Pancreas (tissue), 10 donors: ENCODE measurements at places on chromosomes 7 and 10. TPM values are rescaled to one million over a fixed set of nuclear protein-coding genes. Genes with fewer than 3 reads are reported as not detected.

AKR1D1 gene
- 0.02 TPM for polyA plus RNA-seq

MOGAT3 gene
- not detected for polyA plus RNA-seq

ECD gene
- 9.5 TPM for polyA plus RNA-seq

IQUB gene
- polyA plus RNA-seq = 0.15 TPM

TRPV6 gene
- polyA plus RNA-seq = 239 TPM

PDE6C gene
- polyA plus RNA-seq = not detected

METTL2B gene
- polyA plus RNA-seq = 6.2 TPM

- no peak for DNase-seq
These were observed 67.4 kb downstream of the NOD1 start for GRCh38 chr7:30411173-30411572.

DNA sequence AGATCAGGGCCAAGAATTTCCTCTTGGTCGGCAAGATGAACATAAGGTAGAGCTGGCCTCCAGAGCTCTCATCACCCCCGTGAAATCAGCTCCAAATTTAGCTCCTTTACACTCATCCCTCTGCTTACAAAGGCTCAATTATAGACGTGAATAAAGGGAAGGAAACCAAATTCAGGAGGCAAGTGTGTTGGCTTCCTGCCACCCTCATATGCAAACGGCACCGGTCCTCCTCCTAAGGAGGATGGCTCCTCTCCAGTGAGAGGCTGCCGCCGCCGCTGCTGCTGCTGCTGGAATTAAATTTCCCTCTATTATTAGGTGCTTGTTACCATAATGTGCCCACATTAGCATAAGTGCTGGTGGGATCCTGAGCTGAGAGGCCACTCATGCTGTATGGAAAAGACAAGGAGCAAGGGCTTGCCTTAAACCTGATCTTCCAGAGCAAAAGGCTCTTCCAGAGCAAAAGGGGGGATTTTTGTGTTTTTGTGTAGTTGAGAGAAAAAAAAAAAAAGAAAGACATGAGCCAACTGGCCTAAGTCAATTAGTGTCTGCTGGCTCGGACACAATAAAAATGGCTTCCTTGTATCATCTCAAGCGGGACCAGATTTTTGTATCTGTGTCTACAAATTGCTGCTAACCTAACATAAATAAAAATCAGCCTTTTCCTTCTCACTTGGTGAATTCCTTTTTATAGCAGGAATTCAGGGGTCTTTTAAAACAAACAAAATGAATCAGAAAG, 68.4 kb downstream of the CDHR3 start:
- no peak for DNase-seq

DNA sequence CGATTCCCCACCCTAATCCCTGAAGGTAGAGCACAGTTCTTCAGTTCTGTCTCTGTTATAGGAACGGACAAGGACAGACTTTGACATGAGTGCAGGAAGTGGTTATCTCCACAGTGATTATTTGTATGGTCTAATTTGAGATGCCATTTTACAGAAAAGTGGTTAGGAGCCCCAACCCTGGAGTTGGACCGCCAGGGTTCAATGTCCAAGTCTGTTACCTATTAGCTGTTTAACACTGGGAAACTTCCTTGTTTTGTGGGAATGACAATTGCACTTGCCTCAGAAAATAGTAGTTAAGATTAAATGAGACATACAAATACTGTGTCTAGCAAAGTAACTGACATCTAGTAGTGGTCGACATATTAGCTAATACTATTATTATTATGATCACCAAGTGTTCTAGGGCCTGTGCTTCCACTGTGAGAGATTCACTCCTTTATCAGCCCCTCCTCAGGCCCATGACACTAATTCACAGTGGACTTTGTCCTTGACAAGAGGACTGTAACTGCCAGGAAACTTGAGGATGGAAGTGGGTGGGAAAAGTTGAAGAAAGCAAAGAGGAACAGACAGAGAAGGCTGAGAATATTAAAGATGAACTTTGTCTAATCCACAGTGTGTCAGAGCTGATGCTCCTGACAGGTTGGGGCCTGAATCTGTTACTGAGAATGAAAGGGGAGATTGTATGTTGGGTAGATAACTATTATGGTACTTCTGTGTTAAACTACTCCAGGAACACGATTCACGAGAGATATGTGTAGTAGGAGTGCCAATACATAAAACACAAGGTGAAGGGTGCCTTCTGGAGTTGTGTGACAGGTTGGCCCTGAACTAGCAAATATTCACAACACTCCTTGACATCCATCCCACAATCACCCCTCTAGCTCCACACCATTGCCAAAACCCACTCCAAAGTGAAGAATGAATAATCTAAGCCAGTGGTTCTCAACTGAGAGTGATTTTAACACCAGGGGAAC, 66.4 kb downstream of the TAC1 start:
- no peak for DNase-seq

DNA sequence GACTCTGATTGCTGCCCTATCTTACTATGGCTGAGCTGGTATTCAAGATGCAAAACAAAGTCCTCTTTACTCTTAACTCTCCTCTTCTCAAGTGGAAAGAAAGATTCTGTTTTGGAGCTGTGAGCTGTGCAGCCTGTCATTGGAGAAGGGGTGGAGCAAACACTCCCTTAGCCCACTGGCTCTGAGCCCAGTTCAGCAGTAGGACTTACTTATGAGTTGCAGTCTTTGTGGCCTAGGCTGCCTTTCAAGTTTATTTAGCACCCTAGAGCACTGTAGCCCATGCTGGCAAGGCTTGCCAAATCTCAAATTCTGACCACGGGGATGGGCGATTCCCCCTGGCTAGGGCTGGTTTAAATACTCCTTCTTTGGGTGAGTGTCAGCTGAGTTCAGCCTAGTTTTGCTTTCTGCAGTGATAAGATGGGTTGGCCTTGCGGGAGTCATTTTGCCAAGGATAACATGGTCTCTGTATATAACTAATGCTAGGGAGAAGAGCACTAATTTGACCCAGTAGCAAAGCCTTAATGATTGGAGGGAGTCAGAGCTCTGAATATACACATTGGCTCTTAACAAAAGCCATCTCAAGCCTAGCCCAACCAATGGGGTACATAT, 110.2 kb downstream of the MYO3A start:
- DNase-seq = no peak

DNA sequence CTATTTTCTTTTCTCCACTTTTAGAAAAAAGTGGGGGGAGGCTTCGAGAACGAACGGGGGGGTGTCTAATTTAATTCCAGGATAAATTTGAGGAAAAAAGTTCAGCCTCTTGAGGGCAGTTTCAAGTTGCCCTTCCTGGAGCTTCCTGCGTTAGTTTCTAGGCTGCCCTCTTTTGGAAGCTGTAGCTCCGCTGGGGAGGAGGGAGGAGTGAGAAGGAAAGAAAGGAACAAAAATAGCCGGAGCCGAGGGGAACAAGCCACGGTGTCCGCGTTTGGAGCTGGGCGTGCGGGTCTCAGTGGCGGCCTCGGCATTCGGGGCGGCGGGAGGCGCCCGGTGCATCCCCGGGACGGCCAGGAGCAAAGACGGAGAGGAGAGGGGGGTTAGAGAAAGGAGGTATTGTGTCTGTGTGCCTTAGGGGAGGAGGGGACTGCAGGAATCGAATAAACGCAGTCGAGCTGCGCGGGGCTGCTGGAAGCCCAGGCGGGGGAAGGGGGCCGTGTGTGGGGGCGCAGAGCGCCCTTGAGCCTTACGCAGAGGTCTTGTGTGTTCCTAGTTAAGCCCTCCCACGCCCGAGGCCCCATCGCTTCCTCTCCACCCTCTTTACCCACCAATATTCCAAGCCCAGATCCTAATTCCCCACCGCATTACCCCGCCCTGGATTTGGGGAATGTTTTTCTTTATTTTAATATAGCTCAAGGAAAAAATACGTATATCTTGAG, 2.0 kb upstream of the TNRC18 start:
- DNase-seq = peak; percentile 70

GRCh38 chr7:106870983-106871410, 5.9 kb downstream of the PIK3CG start:
- DNase-seq = no peak

DNA sequence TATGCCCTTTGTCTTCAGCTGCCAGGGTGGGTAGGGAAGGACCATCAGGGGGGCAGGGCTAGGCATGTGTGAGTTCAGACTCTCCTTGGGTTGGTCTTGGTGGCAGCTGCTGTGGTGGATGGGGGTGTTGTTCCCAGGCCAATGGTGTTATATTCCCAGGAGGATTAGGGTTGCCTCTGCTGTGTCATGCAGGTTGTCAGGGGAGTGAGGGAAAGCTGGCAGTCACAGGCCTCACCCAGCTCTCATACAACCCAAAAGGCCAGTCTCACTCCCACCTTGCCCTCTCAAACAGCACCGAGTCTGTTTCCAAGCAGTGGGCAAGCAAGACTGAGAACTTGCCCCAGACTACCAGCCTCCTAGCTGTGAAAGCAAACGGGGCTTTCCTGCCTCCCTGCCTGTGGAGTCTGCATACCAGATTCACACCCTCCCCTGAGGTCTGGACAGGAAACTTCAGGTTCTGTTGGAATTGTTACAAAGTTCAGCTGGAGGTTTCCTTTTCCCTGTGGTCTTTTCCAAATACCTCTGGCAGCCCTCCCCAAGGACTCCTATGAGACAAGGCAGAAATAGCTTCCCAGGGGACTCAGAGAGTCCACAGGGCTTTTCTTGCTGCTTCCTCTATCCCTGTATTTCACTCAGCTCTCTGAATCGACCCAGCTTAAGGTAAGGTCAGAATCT, 1.4 kb downstream of the HYAL4 start:
- DNase-seq = no peak
